Daoy (cell line): ENCODE measurements at places on chromosomes 1 and 21. TPM values are rescaled to one million over a fixed set of nuclear protein-coding genes. Genes with fewer than 3 reads are reported as not detected.

CELA2A gene
- total RNA-seq = not detected in 2 replicates

SMAP2 gene
- 26.9 and 30.8 TPM in 2 replicates for total RNA-seq

- peak; percentile 85 for DNase-seq
Observed at GRCh38 chr1:217630711-217631591, at the start of the genes GPATCH2 and SPATA17. GPATCH2 (minus strand) TSS chr1:217631090; CDS start chr1:217630971, 119 bp downstream. SPATA17 (plus strand) TSS chr1:217631344; CDS start chr1:217631379, 35 bp downstream.

IL20 gene
- not detected in 2 replicates for total RNA-seq

GRCh38 chr1:209815931-209816341, 10.0 kb upstream of the IRF6 start:
- no peak for DNase-seq
